ENCODE measurements at places on chromosomes 16 and 17.
A peak's percentile ranks its signal among the peaks of the same experiment; 100 is the strongest.

GRCh38 chr16:58501242-58502131, 1.5 kb downstream of the NDRG4 start:
- DNase-seq = no peak

GRCh38 chr16:49940464-49941224, 84.4 kb upstream of the CNEP1R1 start:
- no peak for DNase-seq

- no peak for DNase-seq
Measured at GRCh38 chr17:61783556-61784304, 79.6 kb downstream of the BRIP1 start.

- no peak for DNase-seq
Measured at GRCh38 chr16:78290395-78290794, 190.9 kb downstream of the WWOX start.

DNA sequence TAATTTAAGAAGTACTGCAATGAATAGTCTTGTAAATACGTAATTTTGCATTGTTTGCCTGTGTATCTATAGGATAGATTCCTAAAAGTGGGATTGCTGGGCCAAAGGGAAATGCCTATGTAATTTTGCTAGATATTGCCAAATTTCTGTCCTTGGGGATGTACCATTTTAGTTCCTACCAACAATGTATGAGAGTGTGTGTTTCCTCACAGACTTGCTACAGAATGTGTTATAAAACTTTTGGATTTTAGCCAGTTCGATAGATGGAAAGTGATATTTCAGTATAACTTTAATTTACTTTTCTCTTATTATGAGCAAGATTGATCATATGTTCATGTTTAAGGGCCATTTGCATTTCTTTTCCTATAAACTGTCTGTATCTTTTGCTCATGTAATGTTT, 8.3 kb downstream of the TANGO6 start:
- DNase-seq = no peak

GRCh38 chr16:26668026-26668425, 398.7 kb upstream of the C16orf82 start:
- no peak for DNase-seq

DNA sequence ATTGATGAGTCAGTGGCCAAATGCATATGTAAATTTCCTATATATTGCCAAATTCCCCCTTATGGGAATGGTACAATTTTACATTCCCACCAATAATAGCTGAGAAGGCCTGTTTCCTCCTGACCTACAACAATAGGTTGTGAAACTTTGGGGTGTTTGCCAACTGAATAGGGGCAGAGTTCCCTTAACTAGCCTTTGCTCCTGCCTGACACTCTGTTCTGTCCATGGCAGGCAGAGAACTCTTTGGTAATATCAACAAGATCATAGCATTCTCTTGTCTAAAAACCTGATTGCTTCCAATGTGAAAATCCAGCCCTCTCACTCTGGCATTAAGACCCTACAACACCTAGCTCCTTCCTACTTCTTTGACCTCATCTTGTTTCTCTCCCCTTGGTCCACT, 149.7 kb downstream of the HAPSTR1 start:
- no peak for DNase-seq

DNA sequence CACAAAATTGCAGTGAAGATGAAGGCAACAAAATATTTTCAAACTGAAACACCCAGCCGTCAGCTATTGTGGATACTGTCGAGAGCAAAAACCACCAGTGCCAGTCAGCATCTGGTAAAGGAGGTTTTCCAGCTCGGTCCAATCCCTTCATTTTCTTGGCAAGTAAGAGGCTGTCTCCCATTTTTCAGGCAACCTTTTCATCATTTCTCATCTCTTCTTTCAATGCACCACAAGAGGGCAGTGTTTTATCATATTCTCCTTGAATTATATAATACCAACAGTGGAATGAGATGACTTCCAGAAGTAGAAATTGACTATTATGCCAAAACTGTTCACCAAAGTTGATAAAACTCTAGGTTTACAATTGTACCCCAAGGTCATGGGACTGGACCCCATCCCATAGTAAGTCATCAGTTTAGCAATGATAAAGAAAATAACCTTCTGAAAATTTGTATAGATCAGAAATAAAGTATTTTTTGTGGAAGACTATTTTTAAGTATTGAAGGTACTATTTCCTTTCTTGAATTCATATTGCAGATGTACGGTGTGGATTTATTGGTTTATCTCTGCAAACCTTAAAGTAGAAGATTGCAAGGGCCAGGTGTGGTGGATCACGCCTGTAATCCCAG, 16.8 kb downstream of the NQO1 start:
- DNase-seq = no peak

- no peak for DNase-seq
Measured at GRCh38 chr16:74718140-74718539, 17.5 kb upstream of the MLKL start.

GRCh38 chr17:38672788-38673706, 1.7 kb downstream of the EPOP start:
- DNase-seq = no peak

DNA sequence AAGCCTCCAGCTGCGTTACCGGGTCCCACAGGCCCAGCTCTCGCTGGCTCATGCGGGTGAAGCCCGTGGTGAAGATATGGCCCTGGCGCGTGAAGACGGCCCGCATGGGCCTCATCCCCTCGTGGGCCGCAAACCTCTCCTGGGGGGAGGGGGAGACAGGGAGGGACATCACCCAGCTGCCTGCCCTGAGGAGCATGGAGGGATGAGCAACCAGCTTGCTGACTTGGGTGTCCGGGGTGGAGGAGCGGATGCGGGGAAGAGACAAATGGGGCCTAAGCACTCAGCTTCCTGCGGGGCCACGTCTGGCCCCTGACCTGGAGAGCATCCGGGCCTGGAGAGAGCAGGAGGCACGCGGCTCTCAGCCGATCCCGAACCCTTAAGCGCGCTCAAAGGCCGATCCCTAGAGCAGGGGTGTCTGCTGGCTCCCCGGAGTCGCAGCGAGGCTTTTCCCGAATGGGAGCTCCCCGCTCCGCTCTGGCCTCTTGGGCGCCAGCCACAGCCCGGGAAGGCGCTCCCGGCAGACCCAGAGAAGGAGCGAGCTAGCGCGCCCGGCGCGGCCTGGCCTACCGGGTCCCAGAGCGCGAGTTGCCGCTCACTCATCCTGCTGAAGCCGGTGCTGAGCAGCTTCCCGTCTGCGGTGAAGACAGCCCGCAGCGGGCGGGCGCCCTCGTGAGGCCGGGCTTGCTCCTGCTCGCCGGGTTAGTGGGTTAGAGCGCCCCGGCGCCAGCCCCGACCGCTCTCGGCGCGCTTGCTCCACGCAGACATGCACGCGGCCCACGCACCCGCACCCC, 5.0 kb downstream of the CORO6 start:
- peak; percentile 92 for DNase-seq

- DNase-seq = peak; percentile 81
Measured at GRCh38 chr17:40355123-40355803, 9.3 kb downstream of the GJD3 start.

DNA sequence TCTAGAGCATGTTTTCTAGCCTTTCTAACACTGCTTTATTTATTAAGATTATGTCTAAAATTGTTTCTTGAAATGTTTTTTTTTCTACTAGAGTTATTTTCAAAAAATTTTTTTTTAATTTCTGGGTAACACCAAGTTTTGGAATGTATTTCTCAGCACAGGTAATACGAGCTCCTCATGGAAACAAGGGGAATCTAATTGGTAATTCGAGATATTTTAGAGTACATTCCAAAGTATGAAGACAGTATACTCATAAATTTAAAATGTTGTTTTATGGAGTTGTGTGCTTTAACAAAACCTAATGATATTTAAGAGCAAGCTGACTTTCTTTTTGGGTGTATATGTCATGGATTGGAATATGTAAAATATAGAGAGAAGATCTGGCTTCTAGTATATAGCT, 42.4 kb downstream of the OMG start:
- DNase-seq = no peak

DNA sequence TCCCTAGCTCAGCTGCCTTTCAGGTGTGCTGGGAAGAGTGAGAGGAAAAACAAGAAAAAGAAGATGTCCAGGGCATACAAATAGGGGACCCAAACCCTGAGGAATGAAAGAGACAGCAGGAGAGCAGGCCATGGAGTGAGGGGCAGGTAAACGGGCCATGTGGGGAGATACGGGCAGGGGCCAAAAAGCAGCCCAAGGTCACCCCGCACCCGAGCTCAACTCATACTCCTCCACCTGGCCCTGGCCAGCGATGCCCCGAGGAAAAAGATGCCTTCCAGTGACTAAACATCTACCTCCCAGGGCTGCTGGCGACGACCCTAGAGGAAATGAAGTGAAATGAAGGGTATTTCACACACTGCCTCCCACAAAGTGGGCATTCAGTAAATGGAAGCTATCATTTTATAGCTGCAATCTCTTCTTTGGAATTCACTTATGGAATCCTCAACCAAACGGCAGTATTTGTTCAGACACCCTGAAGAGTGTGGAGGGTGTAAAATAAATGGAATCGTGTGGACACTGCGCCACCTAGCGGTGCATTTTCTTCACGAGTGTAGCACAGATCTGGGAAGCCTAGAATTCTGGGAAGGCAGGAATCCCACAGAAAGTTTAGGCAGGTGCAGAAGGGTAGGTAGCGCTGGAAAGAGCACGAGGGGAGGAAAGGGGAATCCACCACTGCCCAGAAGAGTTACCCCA, 14.9 kb downstream of the ELAC2 start:
- DNase-seq = peak; percentile 73

DNA sequence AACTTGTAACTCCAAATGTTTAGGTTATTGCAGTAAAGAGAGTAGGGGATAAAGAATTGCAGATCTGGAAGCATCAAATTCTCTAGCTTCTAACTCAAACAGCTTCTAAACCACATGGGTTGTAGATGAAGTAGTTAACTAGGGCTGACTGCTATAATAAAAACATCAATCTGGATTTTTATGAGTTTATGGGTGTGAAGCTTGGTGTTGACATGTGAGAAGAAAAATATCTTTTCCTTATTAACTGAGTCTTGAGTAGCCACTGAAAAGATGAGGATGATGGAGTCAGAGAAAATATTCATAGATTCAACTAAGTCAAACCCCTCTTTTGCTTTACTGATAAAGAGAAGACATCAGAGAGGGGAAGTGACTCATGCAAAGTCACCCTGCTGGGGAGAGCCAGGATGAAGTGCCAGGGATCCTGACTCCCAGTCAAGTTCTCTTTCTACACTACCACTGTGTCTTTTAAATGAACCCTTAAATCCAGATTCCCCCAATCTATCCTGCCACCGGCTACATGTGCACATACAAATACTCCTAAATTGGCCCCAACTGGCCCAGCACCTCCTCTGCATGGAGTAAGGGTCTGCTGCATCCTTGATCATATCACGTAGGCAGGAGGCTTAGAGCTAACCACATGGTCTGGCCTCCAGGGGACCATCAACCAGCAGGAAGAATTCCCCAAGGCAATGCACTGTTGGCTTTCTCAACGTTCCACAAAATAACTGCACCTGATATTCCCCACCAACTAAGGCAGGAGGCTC, 264.0 kb upstream of the CCL2 start:
- DNase-seq = no peak

GRCh38 chr16:9068886-9069285, 22.6 kb upstream of the HAPSTR1 start:
- DNase-seq = no peak

DNA sequence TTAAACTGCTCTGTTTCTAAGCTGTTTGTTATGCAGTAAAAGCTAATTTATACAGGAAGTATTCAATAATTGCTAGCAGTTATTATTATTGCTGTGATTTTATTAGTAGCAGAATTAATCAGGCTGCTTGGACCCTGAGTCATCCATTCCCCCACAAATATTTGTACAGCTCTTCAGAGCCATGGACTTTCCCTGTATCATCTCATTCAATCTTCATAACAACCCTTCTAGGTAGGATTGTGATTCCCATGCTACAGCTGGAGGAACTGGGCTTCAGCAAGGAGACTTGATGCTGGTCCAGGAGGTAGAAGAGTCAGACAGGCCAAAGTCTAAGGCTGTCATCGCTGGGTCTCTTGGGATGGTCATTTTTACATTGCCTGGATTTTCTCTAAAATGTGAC, 208.3 kb downstream of the C16orf95 start:
- no peak for DNase-seq

DNA sequence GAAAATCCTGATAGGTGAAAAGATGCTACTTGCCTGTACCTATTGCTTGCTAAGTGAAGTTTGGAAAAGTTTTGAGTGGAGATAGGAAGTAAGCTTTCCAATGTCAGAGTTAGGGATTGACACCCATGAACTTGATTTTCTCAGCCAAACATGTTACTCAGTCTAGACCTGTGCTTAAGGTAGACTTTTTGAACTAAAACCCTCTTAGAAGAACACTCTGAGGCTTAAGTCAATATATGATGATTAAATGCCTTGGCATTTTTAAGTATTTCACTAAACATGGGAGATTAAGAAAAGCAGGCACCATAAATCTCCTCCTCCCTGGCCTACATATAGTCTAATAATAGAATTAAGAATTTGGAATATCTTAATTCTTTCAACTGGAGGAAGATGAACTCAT, 785.6 kb upstream of the SOX9 start:
- no peak for DNase-seq

GRCh38 chr16:1494711-1495110, 1.6 kb downstream of the TELO2 start:
- DNase-seq = peak; percentile 75

GRCh38 chr16:35743101-35743692, 2283.8 kb downstream of the TP53TG3F start:
- no peak for DNase-seq

GRCh38 chr17:50090071-50090470, 5.1 kb upstream of the PDK2 start:
- DNase-seq = no peak

- no peak for DNase-seq
Measured at GRCh38 chr17:18250259-18250658, 8.3 kb downstream of the FLII start.

- no peak for DNase-seq
Measured at GRCh38 chr16:3066440-3066748, 954 bp downstream of the IL32 start.

GRCh38 chr16:64809876-64810629, 311.8 kb downstream of the CDH11 start:
- no peak for DNase-seq

GRCh38 chr17:39737760-39738567, at the start of gene GRB7:
Gene GRB7 (plus strand): TSS chr17:39737938. CDS start chr17:39742302, 4,364 bp downstream.
- DNase-seq = no peak

DNA sequence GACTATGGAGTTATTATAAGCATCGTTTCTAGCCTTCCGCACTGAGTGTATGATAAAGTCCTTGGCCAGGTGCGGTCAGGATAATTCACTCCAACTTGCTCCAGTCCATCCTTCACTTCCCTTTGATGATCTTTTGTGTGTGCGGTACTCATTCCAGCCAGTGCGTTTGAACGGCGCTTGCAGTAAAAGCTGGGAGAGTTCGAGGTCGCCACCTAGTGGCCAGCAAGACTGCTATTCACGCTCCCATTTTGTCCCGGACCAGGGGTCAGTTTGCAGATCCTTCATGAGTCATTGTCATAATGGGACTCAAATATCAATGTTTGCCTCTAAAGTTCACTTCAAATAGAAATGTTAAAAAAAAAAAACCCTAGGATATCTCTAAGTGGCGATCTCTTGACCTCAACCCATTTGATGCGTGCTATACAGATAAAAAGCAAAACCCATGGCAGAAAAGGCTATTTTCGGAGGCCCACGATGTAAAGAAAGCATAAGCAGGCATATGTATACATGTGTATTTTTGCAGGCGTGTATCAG, 417.1 kb downstream of the TMEM114 start:
- no peak for DNase-seq

- no peak for DNase-seq
Measured at GRCh38 chr17:83149761-83150251, 70.4 kb downstream of the METRNL start.

All from aorta (tissue), 5 donors.